ENCODE measurements at places on chromosomes 4 and X.

DNA sequence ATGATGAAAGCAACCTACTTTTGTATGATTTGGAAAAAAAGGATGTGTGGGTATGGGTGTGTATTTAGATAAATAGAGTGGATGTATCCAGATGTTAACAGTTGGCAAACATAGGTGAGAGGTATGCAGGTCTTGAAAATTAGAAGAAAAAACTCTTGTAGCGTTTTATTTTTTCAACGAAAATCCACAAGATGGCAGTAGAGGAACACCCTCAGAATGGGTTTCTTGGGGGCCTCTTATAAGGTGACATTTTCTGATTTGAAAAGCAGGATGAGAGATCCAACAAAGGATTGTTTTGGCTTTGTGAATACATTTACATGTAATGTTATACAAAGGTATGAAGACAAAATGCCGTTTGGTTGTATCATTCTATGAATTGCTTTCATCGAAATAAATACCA is 68.3 kb downstream of the FMR1NB start:
- no peak for DNase-seq

DNA sequence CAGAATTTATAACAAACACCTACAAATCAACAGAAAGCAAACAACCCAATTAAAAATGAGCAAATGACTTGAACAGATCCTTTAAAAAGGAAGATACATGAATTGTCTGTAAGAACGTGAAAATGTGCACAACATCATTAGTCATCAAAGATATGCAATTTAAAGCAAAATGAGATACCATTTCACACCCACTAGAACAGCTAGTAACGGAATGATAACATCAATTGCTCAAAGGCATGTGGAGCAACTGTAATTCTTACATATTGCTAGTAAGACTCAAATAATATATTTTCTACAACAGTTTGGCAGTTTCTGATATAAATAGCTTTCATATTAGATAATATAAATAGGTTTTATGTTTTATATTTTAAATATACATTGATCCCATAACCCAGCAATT is 82.5 kb downstream of the LCORL start:
- DNase-seq: no peak

DNA sequence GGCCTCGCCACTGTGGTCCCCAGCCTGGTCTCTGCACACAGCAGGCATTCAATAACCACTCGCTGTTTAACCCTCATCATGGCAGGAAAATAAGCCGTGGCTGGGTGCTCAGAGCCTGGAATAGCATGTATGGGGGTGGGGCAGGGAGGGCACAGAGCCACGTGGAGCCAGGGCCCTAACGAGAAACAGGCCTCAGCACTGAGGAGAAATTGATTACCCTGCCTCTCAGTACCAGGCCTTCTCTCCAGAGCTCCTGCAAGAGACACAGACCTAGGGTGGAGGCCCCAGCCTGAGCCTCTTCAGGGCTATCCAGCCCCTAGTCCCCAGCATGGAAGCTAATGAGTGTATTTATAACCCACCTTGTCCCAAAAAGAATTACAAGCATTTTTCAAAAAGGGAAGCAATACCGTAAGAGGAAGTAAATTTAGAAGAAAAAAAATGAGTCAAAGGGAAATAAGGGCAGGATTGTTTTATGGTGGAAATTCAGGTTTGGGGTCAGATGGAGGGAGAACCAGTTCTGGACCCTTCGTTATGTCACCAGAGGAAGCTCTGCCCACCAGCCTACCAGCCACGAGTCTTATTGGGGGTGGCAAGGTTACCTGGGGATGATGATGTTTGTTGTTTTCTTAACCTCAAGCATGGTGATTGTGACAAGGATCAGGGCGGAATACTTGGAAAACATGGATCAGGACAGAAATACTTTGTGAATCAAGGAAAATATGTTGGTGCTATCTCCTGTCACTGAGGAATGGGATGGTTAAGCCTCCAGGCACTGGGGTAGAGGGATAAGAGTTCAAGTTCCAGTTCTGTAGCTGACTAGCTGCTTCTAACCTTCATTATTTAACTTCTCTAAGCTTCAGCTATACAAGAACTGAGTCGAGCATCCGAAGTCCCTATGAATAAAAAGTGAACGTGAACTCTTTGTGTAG is 101.9 kb upstream of the RBPJ start:
- DNase-seq: no peak

DNA sequence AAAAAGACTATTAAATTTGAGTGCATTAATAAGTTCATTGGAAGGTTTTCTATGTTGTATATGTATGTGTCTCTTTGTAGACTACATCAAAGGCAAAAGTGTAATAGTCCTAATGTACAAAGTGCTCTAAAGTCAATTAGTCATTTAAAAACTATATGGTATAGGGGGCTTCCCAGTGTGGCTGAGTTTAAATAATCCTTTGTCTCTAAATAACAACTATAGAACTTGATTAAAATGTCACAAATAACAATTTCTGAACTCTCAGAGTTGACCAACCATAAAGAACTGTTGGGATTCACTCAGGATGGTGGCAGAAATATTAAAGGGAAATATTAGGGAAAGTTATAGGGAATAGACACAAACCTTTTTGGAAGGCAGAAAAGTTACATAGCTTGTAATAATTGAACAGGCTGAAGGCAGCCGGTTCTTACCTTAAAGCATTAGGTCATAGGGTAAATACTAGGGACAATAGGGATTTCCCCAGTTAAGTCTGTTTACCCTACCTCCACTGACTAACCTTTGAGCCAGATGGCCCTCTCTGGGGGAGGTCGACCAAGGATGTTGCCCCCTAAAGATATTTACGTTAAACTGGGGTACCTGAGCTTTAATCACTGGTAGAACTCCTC is 1054.2 kb downstream of the ARAP2 start:
- DNase-seq: no peak

DNA sequence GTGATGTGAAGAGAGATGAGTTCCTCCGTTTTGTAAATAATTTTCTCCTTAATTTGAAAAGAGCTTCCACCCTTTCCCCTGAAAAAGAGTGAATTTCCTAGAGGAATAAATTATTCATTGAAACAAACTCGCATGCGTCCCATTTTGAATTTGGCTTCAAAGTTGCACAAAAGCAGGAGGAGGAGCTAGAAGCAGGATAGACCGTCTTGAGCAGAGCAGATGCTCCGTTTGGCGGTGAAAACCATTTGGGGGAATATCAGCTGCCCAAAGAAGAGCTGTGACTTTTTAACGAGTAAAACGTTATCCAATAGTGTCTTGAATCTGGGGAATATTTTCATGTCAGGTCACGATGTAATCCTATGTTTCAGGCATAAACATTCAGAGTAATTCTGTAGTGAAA is 42.0 kb downstream of the FAM149A start:
- no peak for DNase-seq

- no peak for DNase-seq
These were observed 53.2 kb downstream of the HADH start for GRCh38 chr4:108042927-108043326.

DNA sequence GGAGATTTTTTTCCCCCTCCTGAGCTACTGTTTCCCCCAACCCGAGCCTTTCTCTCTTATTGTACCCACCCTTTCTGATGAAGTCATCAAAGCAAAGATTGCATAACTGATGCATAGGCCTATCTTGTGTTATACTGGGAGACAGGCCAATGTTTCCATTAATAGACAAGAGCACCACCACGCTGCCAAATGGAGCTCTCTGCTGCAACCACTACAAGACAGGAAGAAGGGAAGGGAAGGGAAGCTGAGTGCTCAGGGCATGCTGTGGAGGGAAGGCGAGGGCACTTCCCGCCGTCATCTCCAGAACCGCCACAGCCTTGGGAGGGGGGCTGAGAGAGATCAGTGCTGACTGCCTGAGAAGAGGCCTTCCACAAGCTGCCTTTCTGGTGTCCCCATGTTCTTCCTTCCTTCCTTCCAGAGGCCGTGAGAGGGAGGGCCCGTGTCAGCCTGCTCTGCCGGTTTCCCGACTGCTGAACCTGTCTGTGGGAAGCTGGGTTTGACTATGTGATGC is 75.0 kb downstream of the MGST2 start:
- no peak for DNase-seq

- no peak for DNase-seq
These were observed 86.9 kb downstream of the EGF start for GRCh38 chr4:109999585-109999912.

- no peak for DNase-seq
These were observed 363.4 kb upstream of the BOD1L1 start for GRCh38 chr4:13990596-13991589.

DNA sequence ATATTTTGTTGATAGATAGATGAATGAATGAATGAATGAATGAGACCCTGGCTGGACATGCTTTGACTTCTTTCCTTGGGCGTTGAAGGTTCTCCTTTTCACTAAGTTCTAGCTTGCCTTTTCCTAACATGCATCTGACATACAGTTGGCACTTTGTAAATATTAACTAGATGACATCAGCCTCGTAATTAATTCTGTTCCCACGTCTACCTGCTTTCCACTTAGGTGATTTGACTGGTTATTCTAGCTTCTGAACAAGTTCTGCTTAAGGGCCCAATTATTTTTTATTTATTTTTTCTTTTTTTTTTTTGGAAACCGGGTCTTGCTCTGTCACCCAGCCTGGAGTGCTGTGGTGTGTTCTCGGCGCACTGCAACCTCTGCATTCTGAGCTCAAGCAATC is 13.9 kb upstream of the RASL11B start:
- no peak for DNase-seq

- DNase-seq: no peak
These were observed 50.5 kb upstream of the FAM9C start for GRCh38 chrX:13094828-13095341.

DNA sequence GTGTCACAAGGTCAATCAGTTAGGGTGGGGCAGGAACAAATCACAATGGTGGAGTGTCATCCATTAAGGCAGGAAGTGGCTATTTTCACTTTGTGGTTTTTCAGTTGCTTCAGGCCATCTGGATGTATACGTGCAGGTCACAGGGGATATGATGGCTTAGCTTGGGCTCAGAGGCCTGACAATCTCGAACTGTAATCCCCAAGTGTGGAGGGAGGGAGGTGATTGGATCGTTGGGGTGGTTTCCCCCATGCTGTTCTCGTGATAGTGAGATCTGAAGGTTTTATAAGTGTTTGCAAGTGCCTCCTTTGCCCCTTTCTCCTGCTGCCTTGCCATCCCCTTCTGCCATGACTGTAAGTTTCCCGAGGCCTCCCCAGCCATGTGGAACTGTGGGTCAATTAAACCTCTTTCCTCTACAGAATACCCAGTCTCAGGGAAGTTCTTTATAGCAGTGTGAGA is 36.7 kb upstream of the STS start:
- DNase-seq: no peak

- DNase-seq: no peak
These were observed 161.5 kb downstream of the SOX3 start for GRCh38 chrX:140343226-140343868.

GRCh38 chr4:67721315-67721769 is 20.4 kb upstream of the UBA6 start:
- DNase-seq: no peak

DNA sequence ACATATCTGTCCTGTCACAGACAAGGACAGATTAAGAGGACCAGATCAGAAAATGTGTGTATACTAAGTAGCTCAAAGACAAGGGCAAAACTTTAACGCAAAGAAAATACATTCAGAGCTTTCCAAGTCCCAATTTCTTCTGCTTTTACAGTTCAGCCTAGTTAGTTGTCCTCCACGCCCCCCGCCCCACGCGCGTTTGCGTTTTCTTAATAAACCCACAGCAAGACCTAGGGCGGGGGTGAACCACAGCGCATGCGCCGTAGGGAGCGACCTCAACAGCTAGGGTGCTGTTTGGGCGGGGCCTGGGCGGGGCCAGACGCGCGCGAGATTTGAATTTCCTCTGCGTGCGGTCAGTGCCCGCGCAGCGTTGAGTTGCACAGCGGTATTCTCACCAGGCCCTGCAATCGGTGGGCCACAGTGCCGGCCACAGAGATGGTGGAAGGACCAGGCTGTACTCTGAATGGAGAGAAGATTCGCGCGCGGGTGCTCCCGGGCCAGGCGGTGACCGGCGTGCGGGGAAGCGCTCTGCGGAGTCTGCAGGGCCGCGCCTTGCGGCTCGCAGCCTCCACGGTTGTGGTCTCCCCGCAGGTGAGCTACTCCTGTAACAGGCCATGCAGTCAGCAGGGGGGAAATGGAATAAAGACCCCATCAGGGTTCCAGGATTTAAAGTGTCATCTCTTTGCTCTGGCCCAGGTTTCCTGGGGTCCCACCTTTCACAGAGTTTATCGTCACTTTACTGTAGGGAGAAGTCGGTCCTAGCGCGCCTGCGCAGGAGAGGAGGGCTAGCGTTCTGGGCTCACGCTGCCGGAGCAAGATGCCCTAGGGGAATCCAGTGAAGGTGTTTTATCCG is at the start of gene NEIL3:
TSS of gene NEIL3 (plus strand) at position 353 of the 850 bp plus-strand sequence. CDS start at position 433, 80 bp downstream.
- DNase-seq: peak; percentile 87

DNA sequence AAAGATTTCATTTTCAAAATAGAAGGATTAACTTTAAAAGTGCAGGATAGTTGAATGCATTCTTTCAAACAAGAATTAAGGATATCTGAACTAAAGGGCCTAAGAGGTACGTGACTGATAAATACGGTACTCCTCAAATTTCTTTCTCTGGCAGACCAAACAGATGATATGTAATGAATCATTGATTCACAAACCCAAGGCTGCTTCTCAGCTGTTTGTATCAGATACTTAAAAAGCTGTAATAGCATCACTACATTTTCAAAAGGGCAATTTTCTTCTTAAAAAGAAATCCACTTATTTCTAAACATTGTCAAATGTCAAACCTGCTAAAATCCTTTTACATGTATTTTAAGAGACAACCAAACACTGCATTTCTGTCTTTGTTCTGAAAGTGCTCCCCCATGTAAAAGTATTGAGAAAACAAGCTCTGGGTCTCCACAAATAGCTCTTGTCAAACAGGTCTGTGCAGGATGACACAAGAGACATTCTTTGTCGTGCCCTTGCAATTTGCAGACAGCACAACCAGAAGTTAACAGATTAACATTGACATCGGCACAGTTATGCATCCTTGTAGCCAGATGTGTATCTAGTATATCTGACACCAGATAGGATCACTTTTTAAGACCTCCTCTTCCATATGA is 82.0 kb downstream of the MANBA start:
- DNase-seq: no peak

DNA sequence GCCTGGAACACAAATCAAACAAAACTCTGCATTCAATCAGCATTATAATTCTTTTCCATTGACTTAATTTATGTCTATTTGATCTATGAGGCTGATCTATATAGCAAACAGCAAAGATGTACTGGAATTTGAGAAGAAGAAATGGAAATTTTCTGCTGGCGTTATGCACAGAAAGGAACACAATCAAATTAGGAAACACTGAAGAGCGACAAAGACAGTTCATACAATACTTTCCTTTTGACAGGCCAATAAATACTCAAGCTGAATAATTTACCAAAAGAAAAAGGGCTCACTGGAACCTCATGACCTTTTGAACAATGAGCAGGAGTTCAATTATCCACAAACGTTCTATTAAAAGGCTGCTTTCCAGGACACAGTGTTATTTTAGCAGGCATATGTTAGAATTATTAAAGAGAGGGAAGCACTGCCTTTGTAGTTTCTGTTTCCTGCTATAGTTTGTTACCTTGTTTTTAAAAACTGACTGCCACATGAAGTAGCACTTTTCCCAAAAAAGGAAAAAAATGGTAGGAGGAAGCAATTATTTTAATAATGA is 8.1 kb downstream of the PDHA2 start:
- DNase-seq: no peak

DNA sequence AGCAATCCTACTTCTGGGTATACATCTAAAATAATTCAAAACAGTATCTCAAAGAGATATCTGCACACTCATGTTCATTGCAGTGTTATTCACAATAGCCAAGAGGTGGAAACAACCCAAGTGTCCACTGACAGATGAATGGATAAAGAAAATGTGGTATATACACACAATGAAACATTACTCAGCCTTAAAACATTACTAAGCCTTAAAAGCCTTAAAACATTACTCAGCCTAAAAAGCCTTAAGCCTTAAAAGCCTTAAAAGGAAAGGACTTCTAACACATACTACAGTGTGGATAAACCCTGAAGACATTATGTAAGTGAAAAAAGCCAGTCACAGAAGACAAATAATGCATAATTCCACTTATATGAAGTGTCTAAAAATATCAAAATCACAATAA is 40.3 kb upstream of the TFDP3 start:
- DNase-seq: no peak

Data from stimulated activated CD4-positive, alpha-beta T cell treated with anti-CD3 and anti-CD28 coated beads, TNF-alpha, amount 100 ng/mL, for 1 hour (primary cell).